DND-41 (cell line): ENCODE measurements at places on chromosomes 3 and 15.

DNA sequence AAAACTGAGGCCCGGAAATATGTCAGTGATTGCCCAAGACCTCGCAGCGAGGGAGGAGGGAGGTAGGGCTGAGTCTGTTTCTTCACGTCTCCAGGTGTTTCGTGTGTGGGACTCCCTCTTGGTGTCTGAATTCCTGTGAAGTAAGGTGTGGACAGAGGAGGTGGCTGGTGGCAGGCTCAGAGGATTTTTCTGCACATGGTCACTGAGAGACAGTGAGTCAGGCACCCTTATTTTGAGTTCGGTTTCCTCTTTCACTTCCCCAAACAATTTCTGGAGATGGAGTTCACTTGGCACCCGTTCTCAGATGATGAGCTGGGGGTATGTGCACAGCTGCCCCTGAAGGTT is 46.3 kb upstream of the VPS8 start:
- no peak for DNase-seq

GRCh38 chr3:177994976-177995375 is 541.3 kb upstream of the KCNMB2 start:
- DNase-seq = no peak

GRCh38 chr15:68565726-68566125 is 13.1 kb upstream of the CORO2B start:
- DNase-seq = no peak

DNA sequence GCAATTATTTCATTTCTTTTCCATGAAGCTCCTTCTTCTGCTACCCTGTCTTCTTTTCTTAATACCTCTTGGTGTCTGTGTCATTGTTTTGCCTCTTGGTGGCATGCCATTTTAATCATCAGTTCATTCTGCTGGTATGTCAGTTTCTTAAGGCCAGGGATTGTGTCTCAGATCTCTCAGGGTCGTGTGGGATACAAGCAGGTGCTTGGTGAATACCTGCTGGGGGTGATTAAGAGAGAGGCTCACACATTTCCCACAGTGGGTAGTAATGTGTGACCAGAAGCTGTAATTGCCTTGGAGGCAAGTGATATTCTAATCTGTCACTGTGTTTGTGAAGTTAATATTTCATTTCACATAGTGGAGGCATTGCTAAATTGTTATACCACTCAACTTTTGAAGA is 361.4 kb upstream of the TRIM42 start:
- DNase-seq = no peak

GRCh38 chr3:170703121-170703588 is 117.3 kb upstream of the SLC7A14 start:
- DNase-seq = no peak
